ENCODE measurements at places on chromosomes 5 and 9.

DNA sequence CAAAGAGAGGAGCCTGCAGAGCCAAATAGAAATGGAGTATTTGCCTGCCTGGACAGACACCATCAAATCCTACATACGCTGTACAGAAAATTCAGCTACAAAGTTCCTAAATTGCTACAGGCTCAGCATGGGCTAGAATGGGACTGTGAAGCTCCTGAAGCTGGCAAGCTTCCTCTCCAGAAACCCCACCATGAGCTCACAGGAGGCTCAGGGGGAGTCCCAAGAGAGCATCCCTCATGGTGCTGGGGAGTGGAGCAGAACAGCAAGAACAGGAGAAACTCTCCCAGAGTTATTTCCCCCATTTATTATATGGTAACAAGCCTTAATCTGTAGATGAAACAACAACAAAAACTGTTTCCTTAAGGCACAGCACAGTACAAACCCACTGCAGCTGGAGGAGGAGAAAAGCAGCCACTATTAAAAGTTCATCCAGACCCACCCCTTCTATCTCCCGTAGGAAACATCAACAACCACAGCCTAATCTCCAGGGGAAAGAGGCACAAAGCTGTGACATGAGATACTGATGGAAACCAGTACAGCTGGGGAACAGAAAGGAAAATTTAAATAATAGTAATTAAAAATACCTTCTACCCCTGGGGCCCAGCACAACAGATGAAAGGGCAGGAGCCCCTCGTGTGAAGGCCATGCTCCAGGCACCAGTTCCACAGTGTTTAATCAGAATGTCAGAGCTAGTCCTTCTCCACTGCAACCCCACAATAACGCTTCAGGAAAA, 548.5 kb downstream of the MTRR start:
- no peak for DNase-seq

DNA sequence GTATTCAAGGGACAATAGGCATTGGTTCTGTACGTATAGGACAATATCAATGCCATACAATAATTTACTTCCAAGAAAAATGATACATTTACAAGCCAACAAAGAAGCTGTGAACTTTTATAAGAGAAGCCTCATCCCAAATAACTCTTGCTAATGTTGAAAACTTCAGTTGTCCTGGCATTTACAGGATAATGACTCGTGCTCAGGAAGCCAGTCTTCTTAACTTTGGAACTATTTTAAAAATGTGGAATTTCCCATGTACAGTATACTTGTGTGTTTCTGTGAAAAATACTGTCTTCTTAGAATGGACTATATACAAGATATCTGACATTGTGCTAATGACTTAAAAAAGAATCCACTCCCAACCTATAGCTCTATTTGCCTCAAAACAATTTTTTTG, 1479.3 kb upstream of the CDH9 start:
- DNase-seq = no peak

DNA sequence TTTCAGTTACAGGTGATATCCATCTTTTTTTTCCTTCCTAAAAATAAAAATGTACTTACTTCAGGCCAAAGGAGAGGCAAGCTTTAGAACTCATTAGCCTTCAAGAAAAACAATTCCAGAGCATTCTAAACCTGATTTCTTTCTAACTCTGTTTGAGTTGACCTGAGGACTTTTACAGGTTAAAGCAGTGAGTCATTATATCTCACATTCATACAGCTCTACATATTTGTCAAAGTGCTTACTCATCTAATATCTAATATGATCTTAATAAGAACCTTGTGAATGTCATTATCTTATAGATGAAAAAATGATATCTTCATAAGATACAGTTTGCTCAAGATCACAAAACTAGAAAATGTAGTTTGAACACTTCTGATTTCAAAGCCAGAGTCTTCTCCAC, 149.2 kb upstream of the CDKN2B start:
- DNase-seq = no peak

GRCh38 chr5:3230254-3230653, 365.4 kb upstream of the IRX1 start:
- DNase-seq = no peak

DNA sequence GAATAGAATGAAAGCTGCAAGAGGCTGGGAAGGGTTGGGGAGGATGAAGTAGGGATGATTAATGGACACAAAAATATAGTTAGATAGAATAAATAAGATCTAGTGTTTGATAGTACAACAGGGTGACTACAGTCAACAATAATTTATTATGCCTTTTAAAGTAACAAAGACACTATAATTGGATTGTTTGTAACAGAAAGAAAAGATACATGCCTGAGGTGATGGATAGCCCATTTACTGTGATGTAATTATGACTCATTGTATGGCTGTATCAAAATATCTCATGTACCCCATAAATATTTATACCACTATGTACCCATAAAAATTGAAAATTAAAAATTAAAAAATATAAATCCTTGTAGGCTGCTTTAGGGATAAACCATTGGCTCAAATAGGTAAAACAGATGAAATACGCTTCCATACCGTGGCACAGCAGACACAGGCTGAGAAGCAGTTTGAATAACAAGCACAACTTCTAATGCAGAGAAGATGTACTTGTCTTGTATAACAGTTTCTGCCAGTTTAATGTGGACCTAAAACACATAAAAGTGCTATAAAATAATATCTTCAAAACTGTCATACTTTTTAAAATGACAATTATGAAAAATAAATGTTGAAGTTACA, 34.9 kb downstream of the APBA1 start:
- DNase-seq = no peak

DNA sequence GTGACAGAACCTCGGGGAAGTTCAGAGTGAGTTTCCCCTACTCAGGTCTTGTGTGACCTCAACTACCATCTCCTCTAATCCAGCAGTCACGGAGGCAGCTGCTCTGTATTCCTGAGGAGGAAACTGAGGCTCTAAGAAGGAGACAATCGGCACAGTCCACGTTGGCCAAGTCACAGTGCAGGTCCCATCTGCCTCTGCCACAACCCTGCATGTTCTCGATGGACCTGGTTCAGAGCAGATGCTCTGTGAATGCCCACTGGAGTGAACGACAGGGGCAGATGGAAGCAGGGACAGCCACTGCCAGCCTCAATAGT, 722 bp upstream of the ERGIC1 start:
- DNase-seq = no peak

GRCh38 chr5:78805474-78806124, 157.0 kb upstream of the LHFPL2 start:
- no peak for DNase-seq

- no peak for DNase-seq
Observed at GRCh38 chr5:55665065-55665464, 47.1 kb downstream of the SLC38A9 start.

- no peak for DNase-seq
Observed at GRCh38 chr5:81751836-81752643, 1.1 kb upstream of the SSBP2 start.

DNA sequence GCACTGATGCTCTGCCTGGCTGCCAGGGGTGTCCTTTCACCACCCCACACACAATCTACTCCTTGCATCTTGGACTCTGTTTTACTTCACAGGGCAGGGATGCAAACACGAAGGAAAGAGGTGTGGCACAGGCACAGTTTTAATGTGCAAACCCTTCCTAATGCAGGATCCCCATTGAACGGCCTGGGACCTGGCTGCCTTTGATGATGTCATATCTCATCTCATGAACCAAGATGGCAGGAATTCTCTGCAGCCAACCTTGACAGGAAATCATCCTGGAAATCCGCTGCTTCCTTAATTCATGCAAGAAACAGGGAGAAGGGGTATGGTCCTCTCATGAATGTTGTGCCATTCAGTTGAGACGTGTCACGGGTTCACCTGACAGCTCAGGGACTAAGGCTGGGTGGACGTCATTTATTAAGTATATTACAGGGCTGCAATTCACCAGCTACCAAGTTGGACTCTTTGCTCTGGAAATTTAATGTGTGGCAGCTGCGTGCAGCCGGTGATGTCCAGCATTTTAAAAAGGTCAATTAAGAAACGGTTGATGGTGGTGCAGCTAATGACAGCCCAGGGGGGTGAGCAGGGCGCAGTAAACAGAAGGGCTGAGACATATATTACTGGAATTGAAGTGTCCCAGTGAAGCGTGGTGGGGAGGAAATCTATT, 91.5 kb downstream of the LMNB1 start:
- no peak for DNase-seq

DNA sequence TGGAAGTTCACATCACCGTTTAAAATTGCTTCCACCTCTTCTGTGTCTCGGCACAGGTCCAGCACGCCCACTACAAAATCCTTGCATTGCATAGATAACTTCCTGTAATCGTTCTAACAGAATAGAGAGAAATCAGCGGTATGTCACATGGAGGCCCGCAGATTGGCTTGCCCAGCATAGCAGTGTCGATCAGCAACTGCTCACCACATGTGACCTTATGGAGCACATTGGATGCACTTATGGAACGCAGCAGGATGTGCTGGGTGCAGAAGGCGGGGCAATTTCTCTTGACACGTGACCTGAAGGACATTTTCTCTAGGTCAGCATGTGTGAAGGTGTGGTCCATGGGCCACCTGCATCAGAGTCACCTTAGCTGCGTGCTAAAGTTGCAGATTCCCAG, 49.7 kb downstream of the TRPC7 start:
- DNase-seq = no peak

GRCh38 chr9:130036099-130036498, 6.9 kb downstream of the FNBP1 start:
- DNase-seq = no peak

GRCh38 chr5:112016980-112017379, 260.0 kb upstream of the NREP start:
- DNase-seq = no peak

- DNase-seq = peak; percentile 6
Observed at GRCh38 chr9:11158676-11159075, 545.9 kb upstream of the PTPRD start.

DNA sequence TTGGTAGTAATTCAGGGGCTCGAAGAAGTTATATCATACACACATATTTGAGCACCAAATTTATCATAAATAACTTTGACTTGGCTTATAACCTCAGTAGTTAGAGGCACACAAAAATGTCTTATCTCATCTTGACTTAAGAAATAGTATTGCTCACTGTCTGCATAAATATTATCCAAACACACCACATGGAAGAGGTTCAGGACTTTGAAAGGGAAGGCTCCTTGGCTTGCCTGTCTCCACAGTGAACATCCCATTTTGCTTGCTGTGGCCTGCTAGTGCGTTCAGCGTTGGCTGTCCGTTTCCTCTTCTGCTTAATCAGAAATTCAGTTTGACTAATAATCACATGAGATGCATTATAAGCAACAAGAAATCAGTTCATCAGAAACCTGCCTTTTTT, 13.9 kb downstream of the GRXCR2 start:
- DNase-seq = no peak

- DNase-seq = peak; percentile 96
Observed at GRCh38 chr9:22241611-22242010, 205.0 kb upstream of the DMRTA1 start.

- no peak for DNase-seq
Observed at GRCh38 chr5:170628691-170629565, 125.1 kb downstream of the KCNIP1 start.

DNA sequence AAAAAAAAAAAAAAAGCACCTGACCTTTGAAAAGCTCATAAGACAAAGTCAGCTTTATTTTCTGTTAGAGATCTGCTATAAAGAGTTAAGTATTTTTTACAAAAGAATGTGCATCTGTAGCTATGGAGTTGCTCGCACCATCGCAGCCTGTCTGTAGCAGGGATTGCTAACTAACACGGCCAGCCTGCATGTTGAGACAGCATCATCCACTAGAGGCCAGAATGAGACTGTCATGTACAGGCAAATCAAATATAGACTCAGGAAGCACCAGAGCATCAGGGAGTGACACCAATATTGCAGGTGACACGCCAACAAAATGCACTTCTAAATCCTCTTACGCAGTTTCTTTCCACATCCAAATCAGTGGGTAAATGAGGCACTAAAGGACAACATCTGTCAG, 136.3 kb upstream of the RASEF start:
- DNase-seq = no peak

- DNase-seq = peak; percentile 58
Observed at GRCh38 chr9:4936823-4937222, 48.2 kb upstream of the JAK2 start.

DNA sequence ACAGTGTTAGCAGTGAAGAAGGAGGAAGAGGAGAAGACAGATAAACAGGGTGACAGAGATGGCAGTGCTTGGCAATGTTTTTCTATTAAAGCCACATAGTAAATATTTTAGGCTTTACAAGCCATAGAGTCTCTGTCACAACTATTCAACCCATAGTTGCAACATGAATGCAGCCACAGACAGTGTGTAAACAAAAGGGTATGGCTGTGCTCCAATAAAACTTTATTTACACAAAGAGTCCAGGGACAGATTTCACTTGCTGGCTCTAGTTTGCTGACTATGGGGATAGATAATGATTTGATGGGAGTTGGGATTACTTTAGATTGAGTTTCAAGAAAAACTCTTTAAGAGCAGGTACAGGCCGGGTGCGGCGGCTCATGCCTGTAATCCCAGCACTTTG, 224.8 kb upstream of the SEMA6A start:
- DNase-seq = no peak

- no peak for DNase-seq
Observed at GRCh38 chr5:94159144-94159543, 417.7 kb upstream of the POU5F2 start.

- no peak for DNase-seq
Observed at GRCh38 chr5:73104326-73104725, 16.0 kb upstream of the TMEM171 start.

GRCh38 chr9:135862809-135863208, 44.5 kb downstream of the CAMSAP1 start:
- no peak for DNase-seq

DNA sequence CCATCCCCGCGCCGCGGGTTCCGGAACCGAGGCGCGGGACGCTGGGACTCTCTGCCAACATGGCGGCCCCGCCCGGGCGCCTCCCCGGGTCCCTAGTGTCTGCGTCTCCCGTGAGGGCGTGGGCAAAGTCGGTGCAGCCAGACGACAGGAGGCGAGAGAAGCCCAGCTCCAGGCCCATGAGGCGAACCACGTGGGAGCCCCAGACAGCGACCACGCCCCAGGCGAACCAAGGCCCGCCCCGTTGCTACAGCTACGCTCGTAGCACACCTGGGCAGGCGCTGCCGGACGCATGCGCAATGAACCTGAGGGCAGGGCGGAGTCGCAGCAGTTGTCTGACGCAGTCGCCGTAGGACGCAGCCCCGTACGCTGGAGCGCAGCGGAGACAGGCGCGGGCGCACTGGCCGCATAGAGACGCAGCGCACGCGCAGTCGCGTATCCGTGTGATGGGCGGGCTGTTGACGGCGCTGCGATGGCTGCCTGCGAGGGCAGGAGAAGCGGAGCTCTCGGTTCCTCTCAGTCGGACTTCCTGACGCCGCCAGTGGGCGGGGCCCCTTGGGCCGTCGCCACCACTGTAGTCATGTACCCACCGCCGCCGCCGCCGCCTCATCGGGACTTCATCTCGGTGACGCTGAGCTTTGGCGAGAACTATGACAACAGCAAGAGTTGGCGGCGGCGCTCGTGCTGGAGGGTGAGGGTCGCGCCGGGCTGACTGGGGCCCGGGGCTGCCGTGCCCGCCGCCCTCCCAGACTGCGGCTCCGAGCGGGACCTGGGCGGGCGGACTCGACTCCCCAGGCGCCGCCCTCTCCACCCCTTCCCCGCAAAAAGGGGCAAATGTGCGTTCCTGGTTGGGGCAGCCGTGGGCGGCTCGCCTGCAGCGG, at the start of gene MAN1B1:
TSS of gene MAN1B1 (plus strand) at position 455 of the 878 bp plus-strand sequence. CDS start at position 470, 15 bp downstream.
- peak; percentile 99 for DNase-seq

GRCh38 chr9:85001925-85002324, 332.4 kb downstream of the NTRK2 start:
- no peak for DNase-seq

All from MV-4-11 (cell line).